ENCODE measurements at places on chromosomes 7 and 10. TPM values are rescaled to one million over a fixed set of nuclear protein-coding genes. Genes with fewer than 3 reads are reported as not detected.
A peak's percentile ranks its signal among the peaks of the same experiment; 100 is the strongest.

Gene UPK3BL1
- 24.4 TPM for total RNA-seq

Gene PKD2L1
- not detected for total RNA-seq

Gene IL6
- total RNA-seq, result 3.6 TPM

Gene BAIAP2L1
- total RNA-seq, result 1.1 TPM

Gene KEL
- total RNA-seq, result 0.12 TPM

Gene SLC4A2
- 55.3 TPM for total RNA-seq

Gene PRKAR2B
- total RNA-seq, result 30.1 TPM

Gene MSMB
- not detected for total RNA-seq

- no peak for DNase-seq
These were observed 260.8 kb downstream of the SKAP2 start for GRCh38 chr7:26603631-26604030.

DNA sequence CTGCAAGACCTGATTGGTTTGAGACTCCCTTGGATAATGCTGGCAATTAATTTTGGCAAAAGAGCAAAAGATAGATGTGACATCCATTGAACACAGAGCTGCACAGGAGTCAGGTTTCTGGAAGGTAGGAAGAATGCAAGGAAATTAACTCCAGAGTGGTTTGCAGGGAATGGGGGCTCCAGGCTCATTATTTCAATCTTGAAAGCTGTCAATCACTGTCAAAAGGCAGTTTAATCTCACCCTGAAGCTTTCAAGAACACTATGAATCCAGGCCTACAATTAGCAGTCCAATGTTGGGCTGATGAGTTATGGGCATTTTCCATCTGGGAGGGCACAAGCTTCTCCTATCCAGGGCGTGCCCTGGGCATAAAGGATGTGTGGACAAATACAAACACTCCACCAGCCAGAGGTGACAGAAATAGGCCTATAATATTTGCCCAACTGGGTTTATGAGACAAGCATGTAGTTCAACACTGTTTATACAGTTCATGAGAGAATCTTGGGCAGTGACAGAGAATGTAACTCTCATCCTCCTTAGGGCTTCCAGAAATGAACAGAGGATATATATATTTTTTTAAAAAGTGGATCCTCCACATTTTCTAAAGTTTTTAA lies 80.5 kb downstream of the KCNMA1 start:
- no peak for DNase-seq

GRCh38 chr7:137093198-137093597 lies 224.7 kb downstream of the CHRM2 start:
- no peak for DNase-seq

DNA sequence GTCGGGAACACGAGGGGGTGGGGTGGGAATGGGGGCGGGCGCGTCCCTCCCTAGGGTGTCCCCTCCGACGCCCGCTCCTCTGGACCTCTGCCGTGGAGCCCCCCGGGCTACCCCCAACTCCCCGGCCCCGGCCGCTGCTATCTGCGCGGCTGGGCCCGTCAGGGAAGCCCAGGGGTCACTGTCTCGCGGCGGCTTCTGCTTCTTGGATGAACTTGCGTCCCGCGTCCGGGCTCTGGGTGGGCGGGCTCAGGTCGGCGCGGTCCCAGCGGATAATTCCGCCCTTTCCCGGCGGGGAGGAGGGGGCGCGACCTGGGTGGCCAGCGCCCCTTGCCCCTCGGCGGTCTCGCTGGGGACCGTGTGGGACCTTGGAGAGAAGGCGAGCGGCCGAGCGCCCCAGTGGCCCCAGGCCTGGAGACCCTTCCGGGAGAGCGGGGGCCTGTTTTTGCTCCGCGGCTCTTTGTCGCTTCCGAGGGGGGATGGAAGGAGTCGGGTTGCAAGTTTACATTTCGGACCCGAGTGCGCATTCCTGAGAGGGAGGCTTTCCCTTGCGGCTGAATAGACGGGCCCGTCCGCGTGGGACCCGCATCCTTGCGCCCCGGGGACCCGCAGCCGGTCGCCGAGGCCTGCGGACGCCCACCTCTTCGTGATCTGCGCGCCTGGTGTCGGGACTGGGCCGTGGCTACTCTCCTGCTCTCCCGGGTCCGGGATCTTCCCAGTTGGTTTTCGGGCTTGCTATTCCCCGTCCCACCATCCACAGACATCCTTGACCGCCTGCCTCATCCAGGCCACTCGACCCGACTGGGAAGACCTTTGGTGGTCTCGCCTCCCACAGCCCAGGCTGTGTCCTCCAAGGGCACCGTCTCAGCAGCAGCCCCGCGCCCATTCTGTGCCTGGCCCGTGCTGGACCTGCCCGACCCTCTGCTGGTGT lies 812 bp downstream of the DOCK1 start:
- DNase-seq, result no peak

DNA sequence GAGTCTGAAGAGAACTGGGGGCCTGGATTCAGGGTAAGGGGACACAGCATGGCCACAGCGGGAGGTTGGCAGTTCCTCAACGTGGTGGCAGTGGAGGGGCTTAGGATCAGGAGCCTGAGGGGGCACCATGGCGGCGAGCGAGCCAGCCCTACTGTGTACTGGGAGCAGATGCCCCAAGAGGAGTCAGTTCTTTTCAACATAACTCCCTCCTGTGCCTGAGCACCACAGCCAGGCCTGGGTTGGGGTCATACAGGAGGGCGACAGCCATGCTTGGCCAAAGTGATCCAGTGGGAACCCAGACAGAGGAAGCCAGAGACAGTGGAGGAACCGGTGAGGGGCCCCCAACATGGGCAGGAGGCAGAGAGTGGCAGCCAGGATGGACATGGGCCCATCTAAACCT lies 65.8 kb downstream of the MICALL2 start:
- DNase-seq, result no peak

DNA sequence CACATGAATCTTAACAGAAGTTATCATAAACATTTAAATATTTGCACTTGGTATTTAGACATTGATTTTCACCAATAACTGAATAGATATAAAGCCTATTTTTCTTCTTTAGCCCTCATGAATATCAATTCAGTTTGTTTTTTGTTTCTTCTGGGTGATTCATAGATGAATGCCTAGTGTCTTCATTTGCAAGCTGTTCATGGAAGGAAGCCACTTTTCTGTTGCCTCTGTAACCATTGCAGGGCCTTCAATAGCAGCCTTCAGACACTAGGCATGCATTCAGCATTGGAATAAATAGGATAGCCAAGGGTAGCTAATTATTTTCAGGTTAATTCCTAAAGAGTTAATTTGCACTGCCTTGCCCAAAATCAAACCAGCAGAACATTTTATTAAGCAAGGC lies 375.3 kb downstream of the DPP6 start:
- DNase-seq, result no peak

- no peak for DNase-seq
These were observed 158.9 kb downstream of the KLF6 start for GRCh38 chr10:3625959-3626751.

DNA sequence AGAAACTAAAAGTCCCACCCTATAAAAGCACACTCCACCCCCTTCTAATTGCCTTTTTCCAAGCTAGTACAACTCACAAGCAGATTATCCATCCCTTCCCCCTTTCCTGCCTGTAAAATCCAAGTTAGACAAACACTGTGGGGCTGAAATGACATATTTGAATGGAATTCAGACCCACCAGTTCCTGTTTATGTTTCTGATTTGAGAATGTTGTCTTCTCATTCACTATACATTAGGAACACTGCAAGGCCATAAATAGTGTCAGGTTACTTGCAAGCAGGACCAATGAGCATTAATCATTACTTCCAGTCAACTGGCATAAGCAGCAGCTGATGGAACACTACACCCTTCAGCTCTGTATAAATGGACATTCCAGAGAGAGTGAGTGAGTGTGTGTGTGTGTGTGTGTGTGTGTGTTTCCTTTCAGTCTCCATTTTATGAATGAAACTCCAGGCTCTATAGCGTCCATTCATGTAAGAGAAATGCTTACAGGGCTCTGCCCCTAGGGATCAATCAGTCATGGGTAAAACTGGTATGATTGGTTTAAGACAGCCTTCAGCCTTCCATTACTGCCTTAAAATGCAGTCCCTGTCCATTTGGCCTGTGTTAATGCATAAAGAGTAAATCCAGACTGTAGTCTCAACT lies 69.3 kb downstream of the ETV1 start:
- DNase-seq, result no peak

- DNase-seq, result no peak
These were observed 24.0 kb upstream of the NPS start for GRCh38 chr10:127524908-127525665.

GRCh38 chr7:150902078-150903033 lies 50.0 kb downstream of the AOC1 start:
- DNase-seq, result no peak

DNA sequence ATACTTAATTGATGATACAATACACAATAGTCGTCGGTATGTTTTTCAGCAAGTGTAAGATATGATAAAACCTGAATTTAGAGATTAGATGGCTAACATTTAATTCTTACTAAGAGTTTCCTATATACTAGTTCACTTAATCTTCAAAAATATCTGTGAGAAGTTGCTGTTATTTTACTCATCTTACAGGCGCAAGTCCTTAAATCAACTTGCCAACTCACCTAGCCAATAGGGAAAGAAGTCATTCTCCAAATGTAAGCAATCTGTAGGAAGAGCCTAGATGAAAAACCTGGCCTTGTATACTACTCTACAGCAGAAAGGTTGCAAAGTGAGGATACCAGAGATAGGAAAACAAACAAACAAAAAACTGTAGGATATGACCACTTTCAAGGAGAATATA lies 10.6 kb downstream of the CD36 start:
- DNase-seq, result no peak

DNA sequence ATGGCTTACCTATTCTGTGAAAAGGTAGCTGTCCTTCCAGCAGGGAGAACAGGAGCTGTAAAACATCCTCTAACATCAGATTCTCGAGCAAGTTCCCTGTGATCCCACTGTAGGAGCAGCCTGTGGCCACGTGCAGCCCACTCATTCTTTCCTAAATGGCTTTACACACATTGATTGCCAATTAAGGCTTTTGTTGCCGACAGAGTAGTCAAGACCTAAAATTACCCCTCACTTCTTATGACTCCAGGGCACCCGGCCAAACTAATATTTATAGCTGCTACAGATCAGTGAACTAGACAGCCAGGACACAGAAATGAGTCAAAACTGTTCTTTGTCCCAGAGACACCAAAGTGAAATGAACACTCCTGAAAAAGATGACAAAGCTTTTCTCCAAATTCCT lies 832.1 kb downstream of the SORCS3 start:
- peak; percentile 58 for DNase-seq

All from right atrium auricular region (tissue), 2 donors.